ENCODE measurements at places on chromosomes 6 and 20.

GRCh38 chr20:37346236-37346534, 245 bp downstream of the SRC start:
- DNase-seq = no peak

GRCh38 chr6:138724015-138724414, 49.6 kb upstream of the CCDC28A start:
- no peak for DNase-seq

DNA sequence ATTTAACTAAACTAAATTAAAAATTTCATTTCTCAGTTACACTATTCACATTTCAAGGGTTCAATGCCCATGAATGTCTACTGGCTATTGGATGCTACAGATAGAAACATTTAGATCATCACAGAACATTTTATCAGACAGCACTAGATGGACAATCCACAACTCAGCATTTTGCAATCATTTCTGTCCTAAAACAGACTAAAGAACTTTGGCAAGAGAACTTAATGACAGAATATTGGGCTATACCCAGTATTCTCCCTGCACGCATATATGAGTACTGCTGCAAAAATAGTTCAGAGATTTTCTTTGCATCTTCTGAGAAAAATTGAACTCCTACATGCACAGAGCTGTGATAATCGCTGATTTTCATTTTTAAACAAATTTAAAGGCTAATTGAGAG, 36.1 kb upstream of the FBXO30 start:
- no peak for DNase-seq

DNA sequence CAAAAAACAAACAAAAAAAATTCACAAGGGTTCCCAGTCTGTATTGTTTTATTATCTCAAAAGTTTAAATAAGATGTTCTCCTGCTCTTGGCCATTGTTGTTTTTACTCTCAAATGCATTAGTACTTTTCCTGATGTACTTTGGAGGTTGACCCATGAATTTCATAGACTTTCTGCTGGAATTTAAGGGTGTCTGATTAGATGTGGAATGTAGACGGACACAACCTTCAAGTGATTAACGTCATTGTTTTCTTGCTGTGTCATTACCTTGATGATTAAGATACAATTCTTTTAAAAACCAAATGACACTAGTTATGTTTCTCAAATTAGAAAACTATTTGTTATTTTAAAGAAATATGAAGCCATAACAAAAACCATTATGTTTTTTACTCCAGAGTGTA, 421.4 kb upstream of the RUNX2 start:
- no peak for DNase-seq

DNA sequence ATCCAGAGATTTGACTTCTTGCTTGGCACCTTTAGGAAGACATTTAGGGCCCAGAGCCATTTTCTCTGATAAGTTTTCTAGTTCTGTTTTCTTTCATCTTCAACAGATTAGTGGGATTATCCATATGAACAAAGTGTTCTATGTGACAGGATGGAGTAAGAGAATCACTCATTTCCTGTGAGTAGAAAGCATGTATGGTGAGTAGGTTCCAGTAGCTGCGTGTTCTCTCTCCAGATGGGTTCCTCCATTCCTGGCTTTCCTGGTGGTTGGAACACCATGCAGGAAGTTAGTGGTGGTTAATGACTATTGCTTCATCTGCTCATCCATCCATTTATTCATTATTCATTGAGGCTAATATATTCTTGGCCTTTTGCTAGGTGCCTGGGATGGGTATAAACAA, 54.0 kb downstream of the EFCAB8 start:
- DNase-seq = no peak

DNA sequence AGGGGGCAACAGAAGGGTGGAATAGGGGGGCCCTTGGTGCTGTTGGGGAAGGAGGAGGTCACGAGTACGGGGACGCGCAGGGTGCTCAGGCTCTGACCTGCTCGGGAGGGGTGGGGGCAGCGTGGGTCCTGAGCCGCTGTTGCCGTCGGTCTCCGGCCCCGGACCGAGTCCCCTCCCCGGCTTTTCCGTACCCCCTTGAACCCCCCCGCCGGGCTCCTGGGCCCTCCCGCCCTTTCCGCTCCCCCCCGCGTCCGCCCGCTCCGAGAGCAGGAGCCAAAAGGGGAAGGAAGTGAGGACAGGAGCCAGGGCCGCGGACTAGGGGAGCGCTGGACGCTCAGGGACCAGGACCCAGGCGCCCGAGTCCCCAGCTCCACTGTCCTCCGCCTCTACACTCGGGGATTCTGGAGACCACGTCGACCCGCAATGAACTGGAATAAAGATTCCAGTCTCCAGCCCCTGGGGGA, at the start of gene RGL2:
Gene RGL2 (minus strand): TSS at position 170 of the 464 bp plus-strand sequence. CDS start 332 bp downstream, outside the sequence.
- DNase-seq = no peak

GRCh38 chr6:43186706-43187105, 4.7 kb downstream of the CUL9 start:
- DNase-seq = no peak

- DNase-seq = no peak
Observed at GRCh38 chr20:37991157-37991866, 41.9 kb downstream of the TTI1 start.

- no peak for DNase-seq
Observed at GRCh38 chr20:37502654-37503053, 18.4 kb upstream of the NNAT start.

- no peak for DNase-seq
Observed at GRCh38 chr20:6959900-6960312, 192.4 kb downstream of the BMP2 start.

- DNase-seq = no peak
Observed at GRCh38 chr6:157625764-157626163, 197.3 kb upstream of the SNX9 start.

DNA sequence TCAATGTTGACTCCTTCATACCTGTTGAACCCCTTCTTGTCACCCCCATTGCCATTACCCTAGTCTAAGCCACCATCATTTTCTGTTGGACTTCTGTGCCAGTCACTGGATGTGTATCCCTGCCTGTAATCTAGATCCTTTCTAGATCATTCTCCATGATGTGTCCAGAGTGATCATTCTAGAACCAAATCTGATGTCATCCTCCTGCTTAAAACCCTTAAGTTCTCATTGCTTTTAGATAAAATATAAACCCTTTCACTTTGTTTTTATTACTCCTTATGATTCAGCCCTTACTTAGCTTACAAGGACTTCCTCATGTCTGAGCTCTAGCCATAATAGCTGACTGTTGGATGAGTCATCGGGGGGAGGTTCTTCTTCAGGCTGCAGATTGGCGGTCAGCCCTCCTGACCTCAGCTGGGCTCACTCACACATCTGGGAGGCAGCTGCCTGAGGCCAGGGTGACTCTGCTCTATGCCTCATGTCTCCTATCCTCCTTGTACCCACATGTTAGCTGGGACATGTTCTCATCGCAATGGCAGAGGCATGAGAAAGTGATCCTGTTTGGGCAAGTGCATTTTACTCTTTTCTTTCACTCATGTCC, 287.6 kb downstream of the ESR1 start:
- DNase-seq = no peak

GRCh38 chr6:136403110-136403980, 113.7 kb upstream of the BCLAF1 start:
- no peak for DNase-seq

GRCh38 chr20:11454966-11455799, 462.5 kb upstream of the BTBD3 start:
- DNase-seq = no peak

- no peak for DNase-seq
Observed at GRCh38 chr6:41273714-41274113, 12.8 kb downstream of the TREM1 start.

- no peak for DNase-seq
Observed at GRCh38 chr6:47375426-47375825, 65.7 kb upstream of the TNFRSF21 start.

GRCh38 chr6:45931232-45931631, 84.4 kb downstream of the CLIC5 start:
- no peak for DNase-seq

GRCh38 chr6:143406673-143407072, 43.8 kb downstream of the ADAT2 start:
- no peak for DNase-seq

- DNase-seq = no peak
Observed at GRCh38 chr6:127263481-127263880, 3.2 kb upstream of the RNF146 start.

- DNase-seq = no peak
Observed at GRCh38 chr6:164812706-164813105, 496.7 kb downstream of the C6orf118 start.

GRCh38 chr20:12036142-12036541, 118.4 kb downstream of the BTBD3 start:
- DNase-seq = no peak

DNA sequence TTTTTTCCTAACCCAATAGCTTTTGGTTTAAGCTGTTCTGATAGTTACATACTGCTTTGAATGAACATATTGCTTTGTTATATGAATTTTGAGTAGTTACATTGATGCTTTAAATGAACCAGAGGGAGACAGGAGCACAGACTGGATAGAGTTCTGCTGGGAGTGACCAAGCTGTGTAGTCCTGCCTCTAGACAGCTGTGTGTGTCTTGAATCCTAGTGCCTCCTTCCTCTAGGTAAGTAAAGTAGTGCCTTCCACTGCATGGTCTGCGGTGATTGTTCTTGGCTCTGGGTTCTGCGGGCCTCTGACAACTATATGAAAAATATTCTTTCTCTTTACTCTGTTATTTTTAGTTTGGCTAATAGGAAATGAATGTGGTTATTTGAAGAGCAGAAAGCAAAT, 46.0 kb upstream of the ADGRG6 start:
- DNase-seq = no peak

GRCh38 chr6:10138917-10139316, 276.0 kb downstream of the TFAP2A start:
- peak; percentile 11 for DNase-seq

- DNase-seq = no peak
Observed at GRCh38 chr20:1312904-1313235, 16.1 kb downstream of the SDCBP2 start.

GRCh38 chr20:17227219-17227575, 357 bp downstream of the PCSK2 start:
- no peak for DNase-seq

DNA sequence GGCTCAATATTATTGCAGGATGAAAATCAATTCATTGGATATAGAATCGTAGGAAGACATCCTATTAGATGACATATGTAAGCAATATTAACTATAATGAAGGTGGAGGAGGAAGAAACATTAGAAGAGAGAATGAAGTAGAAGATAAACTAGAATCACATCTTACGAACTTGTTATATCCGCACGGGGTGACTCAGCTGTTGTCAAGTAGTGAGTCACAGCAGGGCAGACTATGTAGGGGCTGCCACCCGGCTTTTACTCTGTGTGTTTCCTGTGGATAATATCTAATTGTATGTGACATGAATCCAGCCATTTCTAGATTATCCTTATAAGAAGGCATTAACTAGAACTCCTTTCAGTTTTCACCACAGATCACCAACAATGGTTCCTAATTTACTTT, 520.2 kb downstream of the DOK5 start:
- DNase-seq = no peak

- no peak for DNase-seq
Observed at GRCh38 chr20:23565503-23566045, 2.7 kb downstream of the CST9L start.

GRCh38 chr6:18405477-18406293, 18.5 kb downstream of the RNF144B start:
- DNase-seq = no peak

GRCh38 chr20:33567949-33568348, 78.1 kb downstream of the CBFA2T2 start:
- DNase-seq = no peak

DNA sequence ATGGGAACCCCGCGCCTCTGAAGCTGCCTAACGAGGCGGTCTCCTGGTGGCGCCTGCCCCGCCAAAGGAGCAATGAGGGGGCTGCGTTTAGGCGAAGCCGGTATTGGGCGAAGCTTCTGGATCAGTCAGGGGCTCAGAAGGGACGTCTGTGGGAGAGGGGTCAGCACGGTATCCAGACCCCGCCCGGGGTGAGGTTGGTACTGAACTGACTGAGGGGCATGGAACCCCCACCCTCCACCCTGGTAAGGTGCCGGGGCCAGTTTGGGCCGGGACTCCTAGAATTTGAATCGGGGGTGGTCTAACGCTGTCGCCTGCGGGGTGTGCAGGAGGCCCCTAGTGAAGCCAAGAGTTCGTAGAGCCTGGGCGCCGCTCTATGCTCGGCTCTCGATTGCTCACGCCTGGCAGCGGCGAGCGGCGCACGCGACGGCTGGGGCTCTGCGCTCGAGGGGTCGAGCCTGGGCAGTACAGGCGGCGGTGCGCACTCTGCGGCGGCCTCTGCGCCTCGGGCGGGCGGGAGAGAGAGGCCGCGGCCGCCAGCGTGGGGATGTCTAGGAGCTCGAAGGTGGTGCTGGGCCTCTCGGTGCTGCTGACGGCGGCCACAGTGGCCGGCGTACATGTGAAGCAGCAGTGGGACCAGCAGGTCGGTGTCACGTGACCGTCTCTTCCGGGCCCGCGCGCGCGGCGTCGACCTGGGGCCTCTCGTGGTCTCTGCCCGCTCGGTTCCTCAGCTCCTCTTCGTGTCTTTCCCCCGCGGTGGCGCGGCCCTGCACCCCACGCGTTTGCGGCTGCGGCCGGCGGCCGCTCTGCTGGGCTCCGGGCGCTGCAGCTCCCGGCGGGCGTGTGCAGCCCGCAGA, at the start of the genes KAT14 and PET117:
Gene KAT14 (plus strand): TSS at position 452 of the 854 bp plus-strand sequence. CDS start 4,798 bp downstream, outside the sequence.
Gene PET117 (plus strand): TSS at position 452 of the 854 bp plus-strand sequence. CDS start 93 bp downstream, at position 545.
- DNase-seq = peak; percentile 97
